ENCODE measurements at places on chromosomes 12 and 14.

- DNase-seq: peak; percentile 59
These were observed 1.9 kb upstream of the KDM2B start for GRCh38 chr12:121582583-121583333.

DNA sequence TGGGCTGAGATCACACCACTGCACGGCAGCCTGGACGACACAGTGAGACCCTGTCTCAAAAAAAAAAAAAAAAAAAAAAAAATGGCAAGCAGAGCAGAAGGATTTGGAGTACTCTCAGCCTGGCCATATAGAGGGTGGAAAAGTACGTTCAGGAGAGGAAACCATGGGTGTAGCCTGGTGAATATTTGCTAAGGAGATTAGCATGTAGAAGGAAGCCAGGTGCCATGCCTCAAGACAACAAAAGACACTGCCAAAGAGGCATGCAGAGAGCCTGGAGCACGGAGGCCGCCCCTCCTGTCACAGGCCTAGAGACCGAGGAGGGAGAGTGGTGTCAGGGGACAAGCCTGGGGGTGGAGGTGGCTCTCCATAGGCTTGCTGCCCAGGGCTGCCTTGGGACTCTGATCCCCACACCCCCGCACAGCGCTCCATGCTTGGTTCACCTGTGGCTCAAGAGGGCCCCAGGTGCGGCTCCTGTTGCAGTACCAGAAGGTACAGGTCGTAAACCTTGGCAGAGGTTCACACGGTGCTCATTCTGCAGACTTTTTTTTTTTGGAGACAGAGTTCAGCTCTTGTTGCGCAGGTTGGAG lies 27.9 kb upstream of the DEGS2 start:
- DNase-seq: no peak

GRCh38 chr14:49451938-49452337 lies 134.2 kb downstream of the RPS29 start:
- DNase-seq: no peak

DNA sequence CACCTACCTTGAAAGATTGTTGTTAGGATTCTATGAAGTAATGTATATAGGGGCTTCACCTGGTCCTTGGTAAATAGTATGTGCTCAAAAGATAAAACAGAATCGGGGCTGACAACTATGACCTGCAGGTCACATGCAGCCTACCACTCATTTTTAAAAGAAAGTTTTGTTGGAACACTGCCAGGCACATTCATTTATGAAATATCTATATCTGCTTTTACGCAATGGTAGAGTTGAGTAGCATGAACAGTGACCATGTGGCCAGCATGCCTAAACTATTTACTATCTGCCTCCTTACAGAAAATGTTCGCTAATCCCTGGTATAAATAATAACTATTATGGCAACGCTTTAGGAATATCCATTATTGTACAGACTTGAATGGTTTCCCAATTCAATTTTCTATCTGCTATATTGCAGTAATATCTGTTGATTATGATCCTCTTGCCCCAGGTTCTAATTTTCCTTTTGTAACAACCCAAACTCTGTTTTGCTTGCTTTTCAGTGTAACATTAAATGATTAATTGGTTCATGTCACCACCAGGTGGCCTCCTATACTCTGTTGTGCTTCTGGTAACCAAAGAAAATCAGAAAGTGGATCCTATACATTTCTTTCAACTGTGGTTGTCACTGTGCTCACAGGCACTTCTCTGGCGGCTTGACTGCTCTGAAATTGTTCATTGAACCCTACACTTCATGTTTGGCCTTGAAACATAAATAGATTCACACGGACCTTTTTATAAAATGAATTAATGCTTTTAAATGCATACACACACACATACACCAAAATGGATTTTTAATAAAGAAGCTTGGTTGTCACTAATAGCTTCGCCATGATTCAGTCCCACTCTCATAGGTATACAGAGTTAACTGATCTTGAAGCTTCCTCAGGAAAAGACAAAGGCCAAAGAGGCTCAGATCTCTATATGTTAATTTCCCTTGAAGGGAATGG lies 227.7 kb upstream of the NPAS3 start:
- peak; percentile 62 for DNase-seq

DNA sequence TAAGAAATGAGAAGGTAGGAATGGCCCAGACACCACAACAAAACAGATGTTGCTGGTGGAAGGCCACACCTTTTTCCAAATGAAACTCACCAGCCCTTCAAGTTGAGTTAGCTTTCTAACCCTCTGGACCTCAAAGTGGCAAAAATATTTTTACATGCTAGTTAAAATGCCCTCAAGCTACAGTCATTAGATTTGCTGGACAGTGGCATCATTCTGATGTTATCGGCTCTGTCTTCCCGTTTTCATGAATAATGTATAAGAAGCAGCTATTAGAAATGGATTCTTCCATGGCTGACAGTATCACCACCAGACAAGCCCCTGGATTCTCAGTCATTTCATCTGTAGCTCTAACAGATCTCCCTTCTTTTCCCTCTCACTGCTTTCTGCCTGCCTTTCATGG lies 37.1 kb upstream of the PLXNC1 start:
- no peak for DNase-seq

DNA sequence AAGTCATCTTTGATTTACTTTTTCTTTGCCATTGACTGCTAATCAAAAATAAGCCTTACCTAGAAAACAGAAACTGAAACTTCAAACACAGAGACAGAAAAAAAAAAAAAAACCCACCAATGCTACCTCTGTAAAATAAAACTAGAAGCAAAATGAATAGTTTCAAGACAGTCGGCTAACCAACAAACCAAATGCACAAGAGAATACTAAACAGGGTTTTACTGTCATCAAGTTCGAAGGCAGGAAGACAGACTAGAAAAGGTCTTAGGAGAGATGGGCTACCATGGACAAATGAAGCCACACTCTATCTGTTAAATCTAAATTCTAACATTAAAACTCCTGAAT lies 59.5 kb downstream of the SEL1L start:
- DNase-seq: peak; percentile 71

DNA sequence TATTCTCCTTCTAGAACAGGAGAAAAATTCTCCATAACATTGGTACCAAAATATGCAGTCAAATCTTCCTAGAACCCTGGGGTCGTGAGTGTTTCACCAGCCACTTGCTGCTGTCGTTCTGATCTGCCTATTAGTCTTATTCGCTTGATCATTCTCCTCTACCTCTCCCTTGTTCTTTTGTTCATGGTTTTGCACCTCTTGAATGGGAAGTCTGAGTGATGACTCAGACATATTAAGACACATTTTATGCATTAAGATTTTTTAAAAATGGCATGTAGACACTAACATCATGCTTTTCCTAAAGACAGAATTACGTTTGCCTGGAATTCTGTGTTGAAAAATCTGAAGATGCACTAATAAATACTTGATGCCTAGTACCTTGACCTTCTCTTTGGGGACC lies 159.2 kb upstream of the LRIG3 start:
- no peak for DNase-seq

- DNase-seq: no peak
These were observed 20.8 kb downstream of the SH2B3 start for GRCh38 chr12:111426344-111427185.

GRCh38 chr14:95261616-95262510 lies 57.8 kb downstream of the CLMN start:
- DNase-seq: no peak

DNA sequence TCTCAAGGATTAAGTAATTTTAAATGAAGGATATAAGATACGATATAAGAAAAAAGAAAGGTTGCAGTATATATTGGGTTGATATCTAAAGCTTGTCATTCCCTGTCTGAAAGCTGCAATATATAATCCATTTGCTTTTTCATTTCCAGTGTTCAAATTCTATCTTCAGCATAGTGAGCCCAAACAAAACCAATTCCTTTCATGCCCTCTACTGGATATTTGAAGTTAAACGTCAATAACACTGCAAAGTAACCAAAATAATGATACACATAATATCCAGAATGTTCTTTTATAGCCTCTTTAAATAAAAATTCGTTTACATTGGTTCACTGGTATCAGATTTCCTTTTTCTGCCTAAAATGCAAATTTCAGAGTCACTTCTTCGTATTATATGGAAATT lies 64.5 kb upstream of the DAAM1 start:
- DNase-seq: no peak

All from activated CD4-positive, alpha-beta T cell treated with anti-CD3 and anti-CD28 coated beads, Interleukin-2, amount 10 ng/mL, durations not matched to agents 24 days and 14 days (primary cell).